ENCODE measurements at places on chromosomes 2 and 18.
A peak's percentile ranks its signal among the peaks of the same experiment; 100 is the strongest.

- DNase-seq = no peak
These were observed 12.2 kb downstream of the ARPC2 start for GRCh38 chr2:218229239-218229638.

DNA sequence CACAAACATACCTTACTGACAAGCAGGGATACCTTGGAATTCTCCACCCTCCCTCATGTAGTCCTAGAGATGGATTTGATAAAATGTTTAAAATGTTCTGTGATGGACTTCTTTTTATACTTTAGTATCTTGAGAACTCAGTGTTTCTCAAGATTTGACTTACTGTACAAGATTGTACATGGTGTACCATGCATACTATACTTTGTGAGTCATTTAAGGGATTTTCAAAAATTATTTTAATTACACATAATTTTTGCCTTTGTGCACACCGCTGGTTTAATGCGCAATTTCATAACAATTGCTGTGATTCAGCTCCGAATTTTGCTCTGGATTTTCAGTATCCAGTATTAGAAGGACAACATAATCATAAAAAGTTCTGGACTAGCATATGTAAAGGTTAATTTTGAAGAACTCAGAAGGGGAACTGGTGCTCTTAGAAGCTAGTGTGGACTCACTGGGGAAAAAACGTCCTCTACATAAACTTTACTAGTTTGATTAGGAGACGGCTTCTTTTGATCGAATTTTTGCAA, 78.6 kb upstream of the ACSL3 start:
- DNase-seq = no peak

DNA sequence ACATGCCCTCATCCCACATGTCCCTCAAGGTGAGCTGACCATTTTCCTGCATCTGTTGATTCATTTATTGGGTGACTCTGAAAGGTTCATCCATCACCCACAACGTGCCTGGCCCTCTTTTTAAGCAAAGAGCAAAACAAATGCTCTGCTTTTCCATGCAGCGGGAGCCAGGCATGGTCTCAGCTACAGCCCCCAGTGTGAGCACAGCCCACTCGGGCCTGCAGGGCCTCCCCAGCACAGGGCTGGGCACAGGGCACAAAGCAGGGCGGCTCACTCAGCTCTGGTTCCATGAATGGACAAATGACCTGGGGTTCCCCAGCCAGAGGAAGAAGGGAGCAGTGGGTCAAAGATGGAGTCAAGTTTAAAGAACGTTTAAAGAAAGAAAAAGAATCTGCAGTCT, 24.1 kb upstream of the OTOS start:
- no peak for DNase-seq

DNA sequence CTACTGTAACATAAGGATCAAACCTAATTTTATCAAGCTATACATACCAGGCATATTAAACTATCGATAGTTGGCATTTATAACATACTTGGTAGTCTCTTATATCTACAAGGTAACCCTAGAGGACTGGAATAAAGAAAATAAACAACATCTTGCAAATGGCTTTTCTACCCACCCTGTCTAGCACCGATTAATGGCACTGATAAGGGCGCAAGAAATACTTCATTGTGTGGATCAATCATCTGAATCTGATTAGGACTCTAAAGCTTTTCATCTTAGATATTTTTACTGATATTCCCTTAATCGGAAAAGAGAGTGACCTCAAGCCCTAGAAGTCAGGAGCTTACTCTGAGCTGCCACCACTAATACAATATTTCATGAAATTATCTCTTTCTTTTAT, 1461.7 kb upstream of the PIK3C3 start:
- DNase-seq = no peak

GRCh38 chr2:222146488-222146887, 152.3 kb downstream of the PAX3 start:
- DNase-seq = no peak

- no peak for DNase-seq
These were observed 202.5 kb downstream of the LRRTM1 start for GRCh38 chr2:80102026-80102425.

GRCh38 chr2:113979191-113980128, 89.6 kb downstream of the ACTR3 start:
- DNase-seq = no peak

DNA sequence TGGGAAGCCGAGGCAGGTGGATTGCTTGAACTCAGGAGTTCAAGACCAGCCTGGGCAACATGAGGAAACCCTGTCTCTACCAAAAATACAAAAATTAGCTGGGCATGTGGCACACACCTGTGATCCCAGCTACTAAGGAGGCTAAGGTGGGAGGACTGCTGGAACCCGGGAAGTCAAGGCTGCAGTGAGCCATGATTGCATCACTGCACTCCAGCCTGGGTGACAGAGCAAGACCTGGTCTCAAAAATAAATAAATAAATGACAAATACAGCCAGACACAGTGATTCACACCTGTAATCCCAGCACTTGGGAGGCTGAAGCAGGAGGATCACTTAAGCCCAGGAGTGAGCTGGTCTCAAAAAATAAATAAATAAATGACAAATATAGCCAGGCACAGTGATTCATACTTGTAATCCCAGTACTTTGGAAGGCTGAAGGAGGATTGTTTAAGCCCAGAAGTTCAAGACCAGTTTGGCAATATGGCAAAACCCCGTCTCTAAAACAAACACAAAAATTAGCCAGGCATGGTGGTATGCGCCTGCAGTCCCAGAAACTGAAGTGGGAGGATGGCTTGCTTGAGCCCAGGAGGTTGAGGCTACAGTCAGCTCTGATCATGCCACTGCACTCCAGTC, 6.2 kb downstream of the KANSL3 start:
- DNase-seq = no peak

DNA sequence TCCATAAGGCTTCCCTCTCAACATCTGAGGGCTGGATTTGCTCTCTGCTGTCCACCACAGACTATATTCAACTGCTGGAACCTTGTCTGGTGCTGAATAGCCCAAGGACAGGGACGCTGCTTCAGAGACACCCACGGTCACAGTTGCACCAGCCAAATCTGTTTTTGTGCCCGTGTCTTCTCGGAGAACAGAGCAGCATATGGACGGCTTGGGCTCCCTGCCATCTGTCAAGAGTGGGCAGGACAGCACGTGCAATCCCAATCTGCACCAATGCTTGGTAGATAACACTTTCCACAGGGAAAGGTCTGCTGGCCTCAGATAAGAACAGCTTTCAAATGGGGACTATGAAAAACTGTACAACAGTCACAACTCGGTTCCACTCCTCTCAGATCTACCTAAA, 466.1 kb downstream of the TGIF1 start:
- no peak for DNase-seq

DNA sequence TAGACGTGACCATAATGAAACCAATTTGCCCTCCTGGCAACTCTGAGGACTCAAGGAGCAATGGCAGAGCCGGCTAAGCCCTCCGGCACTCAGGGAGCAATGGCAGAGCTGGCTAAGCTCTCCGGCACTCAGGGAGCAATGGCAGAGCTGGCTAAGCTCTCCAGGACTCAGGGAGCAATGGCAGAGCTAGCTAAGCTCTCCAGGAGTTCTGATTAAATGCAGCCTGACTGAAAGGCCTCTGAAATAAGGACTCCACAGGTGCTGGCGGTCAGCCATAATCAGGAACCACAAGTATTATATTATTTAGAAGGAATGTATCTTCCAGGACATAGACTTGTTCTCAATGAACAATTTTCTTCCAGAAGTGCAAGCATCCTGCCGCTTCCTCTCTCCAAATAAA, 65.2 kb downstream of the C2orf76 start:
- no peak for DNase-seq

GRCh38 chr18:13011719-13012118, 20.6 kb downstream of the CEP192 start:
- DNase-seq = no peak

- DNase-seq = no peak
These were observed 263.8 kb downstream of the PHLPP1 start for GRCh38 chr18:62979176-62979575.

GRCh38 chr18:5462227-5462626, 81.6 kb downstream of the EPB41L3 start:
- no peak for DNase-seq

DNA sequence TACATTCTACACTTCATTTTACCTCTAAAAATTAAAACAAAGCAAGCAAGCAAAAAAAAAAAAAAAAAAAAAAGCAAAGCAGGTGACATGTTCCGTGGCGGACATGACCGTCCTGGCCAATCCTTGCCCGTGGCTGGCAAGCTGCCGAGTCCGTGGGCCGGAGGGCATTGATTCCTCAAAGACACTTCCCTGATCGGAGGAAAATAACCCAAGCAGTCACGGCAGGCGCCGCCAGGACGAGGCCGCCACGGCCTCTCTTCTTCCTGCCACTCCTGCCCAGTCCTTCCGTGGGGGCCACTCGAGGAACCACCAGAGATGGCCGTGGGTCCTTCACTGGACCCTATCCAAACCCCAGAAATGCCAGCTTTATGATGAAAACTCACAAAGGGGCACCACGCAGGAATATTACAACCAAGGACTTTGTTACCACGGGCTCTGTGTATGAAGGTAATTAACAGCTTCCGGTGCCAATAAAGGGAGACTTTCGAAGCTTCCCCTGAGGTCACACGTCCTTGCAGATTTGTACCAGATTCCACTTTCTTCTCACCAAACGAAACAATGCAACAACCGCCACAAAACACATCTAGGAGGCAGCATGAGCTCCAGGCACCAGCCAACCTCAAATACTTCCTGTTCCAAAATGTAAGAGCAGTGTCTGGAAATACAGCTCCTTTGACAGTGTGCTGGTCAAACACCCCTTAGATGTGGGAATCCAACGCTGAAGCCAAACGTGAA, 170.3 kb downstream of the HDAC4 start:
- no peak for DNase-seq

DNA sequence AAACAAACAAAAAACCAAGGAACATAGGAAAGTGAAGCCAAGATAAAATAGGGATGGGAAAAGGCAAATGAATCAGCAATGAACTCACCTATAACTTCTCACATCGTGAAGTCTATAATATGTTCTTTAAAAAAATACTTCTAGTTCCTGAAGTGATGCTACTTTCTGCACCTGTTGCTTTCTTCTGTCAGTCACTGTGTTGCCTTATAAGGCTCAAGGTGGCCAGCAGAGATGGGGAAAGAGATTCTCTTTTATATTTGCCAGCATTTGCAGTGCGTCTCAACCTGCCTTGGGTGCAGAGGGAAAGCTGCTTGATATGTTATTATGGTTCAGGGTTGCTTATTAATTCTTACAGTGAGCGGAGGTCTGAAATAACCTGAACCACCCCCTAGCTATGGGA, 14.0 kb downstream of the QPCT start:
- no peak for DNase-seq

DNA sequence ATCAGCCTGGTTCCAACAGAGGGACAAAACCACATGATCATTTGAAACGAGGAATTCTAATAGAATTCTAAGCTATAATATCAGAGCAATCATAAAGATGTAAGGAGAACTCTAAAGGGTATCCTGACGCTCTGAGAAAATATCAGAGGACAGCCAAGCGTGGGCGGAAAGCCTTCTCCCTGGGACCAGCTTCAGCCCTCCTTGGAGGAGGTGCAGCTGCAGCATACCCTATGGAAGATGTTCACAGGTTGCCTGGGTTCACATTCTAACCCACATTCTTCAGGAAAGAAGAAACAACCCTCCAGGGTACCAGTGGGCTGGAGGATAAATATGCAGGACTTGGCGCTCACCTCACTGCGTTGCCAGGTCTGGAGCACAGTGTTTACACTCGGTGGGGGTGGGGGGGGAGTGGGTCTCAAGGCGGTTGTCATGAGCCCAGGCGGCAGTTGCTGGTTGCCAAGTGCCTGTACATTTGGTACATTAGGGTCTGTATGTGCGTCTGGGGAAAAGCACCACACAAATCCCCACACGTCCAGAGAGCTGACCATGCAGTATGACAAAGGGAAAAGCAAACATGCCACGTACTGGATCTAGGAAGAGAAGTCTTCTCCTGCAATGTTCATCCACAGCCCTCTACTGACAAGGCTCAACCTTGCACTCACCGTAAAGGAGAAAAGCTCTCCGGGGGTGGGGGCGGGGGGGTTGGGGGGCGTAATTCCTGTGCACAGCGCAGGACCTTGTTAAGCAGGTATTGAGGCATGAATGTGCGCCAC, 80.5 kb downstream of the CDH19 start:
- DNase-seq = no peak

GRCh38 chr2:121562269-121563176, 31.8 kb downstream of the RNU4ATAC start:
- no peak for DNase-seq

GRCh38 chr2:200613692-200614091, 27.9 kb downstream of the AOX1 start:
- no peak for DNase-seq

GRCh38 chr2:32614084-32614483, 13.8 kb upstream of the TTC27 start:
- no peak for DNase-seq

GRCh38 chr18:62659698-62660097, 55.6 kb upstream of the PHLPP1 start:
- no peak for DNase-seq

DNA sequence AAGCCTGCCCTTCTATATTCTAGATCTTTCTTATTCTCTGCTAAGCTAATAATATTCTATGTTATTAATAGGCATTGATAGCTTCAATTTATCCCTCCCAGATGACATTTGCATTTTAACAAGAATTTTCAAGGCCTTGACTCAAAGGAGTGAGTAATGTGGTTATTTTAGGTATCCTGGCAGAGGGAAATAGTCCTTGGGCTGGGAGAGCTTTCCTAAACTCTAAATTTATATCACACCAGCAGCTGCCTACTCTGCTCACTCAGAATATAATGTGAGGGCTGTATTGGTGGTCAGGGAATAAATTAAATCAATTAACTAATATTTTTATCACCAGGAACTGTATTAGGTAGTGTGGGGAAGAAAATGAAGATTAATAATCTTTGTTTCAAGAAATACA, 74.8 kb upstream of the ADAM23 start:
- DNase-seq = no peak

- DNase-seq = no peak
These were observed 216.6 kb downstream of the HNMT start for GRCh38 chr2:138180692-138181386.

GRCh38 chr2:7378591-7378990, 461.4 kb downstream of the RNF144A start:
- DNase-seq = peak; percentile 6

GRCh38 chr18:21499997-21500396, 100.5 kb downstream of the ESCO1 start:
- DNase-seq = no peak

DNA sequence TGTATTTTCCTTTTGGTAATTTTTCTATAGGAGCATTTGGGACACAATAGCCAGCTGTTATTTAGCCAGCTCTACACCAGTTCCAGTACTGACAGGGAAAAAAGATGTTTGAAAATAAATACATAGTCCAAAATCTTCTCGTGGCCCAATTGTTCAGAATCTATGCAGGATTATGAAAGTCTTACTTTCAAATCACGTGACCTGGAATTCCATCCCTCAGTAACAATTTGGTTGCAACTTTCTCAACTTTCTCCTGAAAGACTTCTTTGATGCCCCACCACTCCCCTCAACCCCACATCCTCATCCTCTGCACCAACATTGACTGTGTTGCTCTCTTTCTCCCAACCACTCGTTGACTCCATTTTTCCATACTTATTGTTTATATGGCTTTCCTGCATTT, 539.0 kb downstream of the LRP1B start:
- no peak for DNase-seq

GRCh38 chr2:238974501-238975166, 126.7 kb downstream of the TWIST2 start:
- DNase-seq = no peak

All from muscle of arm (tissue), 14 donors.